ENCODE measurements at places on chromosomes 1 and 21.

GRCh38 chr1:170010443-170010842 is 64.1 kb downstream of the KIFAP3 start:
- DNase-seq: peak; percentile 9

DNA sequence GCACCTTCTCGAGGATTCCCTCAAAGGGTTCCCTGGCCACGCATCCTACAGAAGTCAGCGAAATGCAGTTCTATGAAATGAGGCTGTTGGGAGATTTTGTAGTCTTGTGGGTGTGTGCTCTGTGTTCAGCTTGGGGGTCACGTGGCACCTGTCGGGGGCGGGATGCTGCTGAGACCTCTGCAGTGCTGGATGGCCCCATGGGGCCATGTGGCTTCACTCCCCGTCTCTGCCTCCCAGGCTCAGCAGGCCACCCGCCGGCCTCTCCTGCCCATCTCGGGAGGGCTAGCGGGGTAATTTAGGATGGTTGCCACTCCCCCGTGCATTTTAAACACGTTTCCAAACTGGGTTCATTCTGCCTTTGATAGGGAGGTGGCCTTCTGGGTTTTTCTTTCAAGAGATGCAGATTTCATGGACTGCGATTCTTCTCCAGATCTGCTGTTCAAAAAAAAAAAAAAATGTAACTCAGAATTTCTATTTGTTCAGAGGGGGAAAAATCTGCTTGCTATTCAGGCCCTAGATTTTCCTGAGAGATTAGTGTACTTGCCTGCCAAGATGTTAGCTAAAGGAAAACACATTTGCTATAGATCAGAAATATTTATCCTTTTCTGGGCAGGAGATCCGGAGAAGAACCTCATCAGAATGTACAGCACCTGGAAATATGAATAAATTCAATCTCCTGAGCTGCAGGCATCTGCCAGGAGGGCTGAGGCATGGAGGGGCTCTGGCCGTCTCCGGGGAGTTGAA is 277.2 kb upstream of the VAMP3 start:
- DNase-seq: no peak

- no peak for DNase-seq
Measured at GRCh38 chr21:28696844-28697410, 295.8 kb downstream of the LTN1 start.

DNA sequence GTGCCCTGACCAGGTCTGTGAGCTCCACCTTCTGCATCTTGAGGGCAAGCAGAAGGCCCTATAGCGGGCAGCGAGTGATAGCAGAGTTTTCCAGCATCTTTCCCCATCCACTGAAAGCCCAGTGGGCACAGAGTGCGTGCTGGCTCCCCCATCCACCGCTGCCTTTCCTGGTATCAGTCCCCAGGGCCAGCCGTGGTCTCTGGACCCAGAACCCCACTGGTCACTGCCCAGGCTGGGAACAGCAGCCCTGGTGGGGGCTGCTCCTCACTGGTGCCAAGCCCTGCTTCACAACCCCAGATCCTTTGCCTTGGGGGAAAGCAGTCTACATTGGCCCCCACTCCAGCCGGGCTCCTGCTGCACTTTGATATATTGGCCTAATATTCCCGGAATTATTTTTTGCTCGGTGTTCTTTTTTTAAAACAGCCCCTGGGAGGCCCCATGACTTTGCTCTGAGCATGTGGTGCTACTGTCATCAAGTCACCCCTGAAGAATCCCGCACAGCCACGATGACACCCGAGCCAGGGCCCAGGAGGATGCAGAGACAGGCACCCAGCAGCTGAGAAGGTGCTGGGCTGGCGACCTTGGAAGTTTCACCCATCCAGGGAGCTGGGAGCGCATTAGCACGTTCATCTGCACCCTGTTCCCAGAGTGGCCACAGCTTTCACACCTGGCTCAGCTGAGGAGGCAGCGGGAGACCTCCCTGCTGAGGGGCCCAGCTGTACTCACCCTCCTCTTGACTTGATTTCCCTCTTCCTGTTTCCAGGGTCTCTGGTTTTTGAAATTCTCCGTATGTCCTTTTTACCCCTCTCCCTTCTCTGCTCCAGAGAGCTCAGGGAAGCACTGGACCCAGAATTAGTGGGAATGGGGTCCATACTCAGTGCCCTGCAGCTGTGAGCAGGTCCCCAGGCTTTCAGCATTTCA is 56.9 kb downstream of the KLHDC7A start:
- DNase-seq: no peak

DNA sequence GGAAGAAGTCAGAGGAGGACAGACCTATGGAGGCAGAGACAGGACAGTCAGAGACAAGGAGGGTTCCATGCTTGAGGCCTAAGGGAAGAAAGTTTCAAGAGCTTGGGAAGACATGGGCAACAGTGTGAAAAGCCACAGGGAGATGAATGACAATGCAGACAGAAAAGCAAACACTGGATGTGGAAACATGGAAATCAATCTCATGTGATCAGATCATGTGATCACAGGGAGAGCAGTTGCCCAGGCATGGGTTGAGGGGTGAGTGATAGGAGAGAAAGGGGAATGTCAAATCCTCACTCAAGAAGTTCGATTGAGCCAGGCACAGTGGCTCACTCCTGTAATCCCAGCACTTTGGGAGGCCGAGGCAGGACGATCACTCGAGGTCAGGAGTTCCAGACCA is 17.2 kb downstream of the PTAFR start:
- DNase-seq: no peak

DNA sequence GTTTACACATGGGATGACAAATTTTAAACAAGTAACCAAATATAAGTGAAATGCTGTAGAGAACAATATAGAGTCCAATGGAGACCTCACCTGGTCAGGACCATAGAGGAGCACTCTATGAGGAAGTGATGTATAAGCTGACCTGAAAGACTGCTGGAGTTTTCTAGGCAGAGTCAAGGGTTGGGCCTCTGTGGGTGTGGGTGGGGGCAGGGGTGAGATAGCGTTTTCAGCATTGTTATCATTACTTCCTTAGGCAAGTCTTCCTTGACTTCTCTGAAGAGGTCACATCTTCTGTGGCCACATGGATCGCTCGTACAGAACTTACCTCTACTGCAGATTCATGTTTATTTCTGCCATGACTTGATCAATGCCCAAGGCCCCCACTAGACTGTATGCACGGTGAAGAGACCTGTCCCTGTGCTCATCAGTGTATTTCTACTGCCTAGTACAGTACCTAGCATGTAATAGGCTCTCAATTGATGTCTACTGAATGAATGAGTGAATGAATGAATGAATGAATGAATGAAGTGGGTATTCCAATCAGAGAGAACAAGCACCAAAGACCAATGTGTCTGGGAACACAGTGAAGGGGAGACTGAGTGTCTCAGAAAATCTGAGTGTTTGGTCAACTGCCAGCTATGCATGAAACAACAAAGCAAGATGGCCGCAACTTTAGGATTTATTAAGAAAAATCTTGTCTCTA is 116.5 kb downstream of the RNF220 start:
- no peak for DNase-seq

- no peak for DNase-seq
Measured at GRCh38 chr1:218164930-218165700, 120.0 kb upstream of the RRP15 start.

DNA sequence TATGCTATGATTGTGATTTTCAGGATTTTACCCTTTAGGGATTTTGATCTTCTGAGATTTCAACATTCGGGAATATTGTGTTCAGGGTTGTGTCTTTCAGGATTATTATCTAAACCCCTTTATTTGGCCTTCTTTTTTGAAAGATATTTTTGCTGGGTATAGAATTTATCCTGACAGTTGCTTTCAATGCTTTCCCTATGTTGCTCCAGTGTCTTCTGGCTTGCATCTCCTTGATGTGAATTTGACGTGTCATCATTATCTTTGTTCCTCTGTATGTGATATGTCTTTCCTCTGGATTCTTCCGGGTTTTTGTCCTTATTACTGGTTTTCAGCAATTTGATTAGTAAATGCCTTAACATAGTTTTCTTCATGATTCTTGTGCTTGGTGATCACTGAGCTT is 25.9 kb upstream of the RIPK4 start:
- DNase-seq: no peak

- no peak for DNase-seq
Measured at GRCh38 chr1:117894078-117894477, 35.3 kb downstream of the GDAP2 start.

DNA sequence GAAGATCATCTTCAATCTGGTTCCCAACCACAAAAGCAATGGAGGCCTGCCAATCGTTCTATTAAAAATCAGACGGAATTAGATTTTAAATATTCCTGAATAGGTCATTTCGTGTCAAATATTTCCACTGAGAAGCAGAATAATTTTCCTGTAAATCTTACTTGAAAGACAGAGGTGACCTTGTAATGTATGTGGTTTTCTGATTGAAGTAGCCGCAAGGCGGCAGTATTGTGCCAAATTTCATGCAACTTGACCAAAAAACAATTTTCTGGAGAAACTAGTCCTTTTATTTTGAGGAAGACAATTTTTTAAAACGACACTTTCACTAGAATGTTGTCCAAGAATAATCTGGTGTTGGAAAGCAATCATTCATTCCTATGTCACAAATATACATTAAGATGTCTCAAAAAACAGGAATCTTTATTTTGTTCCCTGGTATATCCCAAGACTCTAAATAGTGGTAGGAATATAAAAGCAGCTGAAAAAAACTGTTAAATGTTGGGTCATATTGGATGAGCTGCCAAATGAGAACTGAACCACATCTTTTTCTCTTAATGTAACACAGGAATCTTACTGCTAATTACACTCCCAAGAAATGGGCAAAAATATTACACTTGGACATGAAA is 33.6 kb downstream of the SPAG17 start:
- DNase-seq: no peak

DNA sequence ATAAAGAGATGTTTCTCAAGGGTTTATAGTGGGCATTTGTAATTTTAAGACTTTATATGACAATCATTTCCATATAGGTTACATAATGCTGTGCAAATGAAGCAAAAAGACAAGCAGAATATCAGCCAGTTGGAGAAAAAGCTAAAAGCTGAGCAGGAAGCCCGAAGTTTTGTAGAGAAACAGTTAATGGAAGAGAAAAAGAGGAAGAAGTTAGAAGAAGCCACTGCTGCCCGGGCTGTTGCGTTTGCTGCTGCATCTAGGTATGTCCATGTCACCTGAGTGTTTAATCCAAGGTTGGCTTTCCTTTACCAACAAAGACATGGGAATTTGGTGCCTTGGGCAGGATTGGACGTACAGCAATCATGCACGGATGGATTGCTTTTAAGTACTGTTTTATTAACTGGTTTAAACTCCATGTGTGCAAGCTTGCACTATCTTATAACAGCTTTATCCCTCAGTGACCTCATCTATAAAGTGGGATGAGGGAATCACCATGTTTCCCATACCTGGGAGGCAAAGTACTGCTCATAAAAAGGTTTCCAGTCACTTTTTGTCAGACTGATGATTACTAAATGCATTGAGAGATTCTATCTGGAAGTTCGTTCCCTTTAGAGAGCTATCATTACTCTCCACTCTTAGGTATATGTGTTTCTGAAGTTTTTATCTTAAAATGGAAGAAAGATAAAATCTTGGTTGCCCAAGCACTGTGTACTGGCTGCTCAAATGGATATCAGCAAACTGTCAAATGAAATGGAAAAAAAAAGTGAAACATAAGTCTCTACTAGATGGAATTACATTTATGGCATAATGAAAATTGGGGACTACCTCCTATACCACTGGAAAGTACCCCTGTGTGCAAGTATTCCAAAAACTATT is 55.1 kb downstream of the MACO1 start:
- DNase-seq: no peak

DNA sequence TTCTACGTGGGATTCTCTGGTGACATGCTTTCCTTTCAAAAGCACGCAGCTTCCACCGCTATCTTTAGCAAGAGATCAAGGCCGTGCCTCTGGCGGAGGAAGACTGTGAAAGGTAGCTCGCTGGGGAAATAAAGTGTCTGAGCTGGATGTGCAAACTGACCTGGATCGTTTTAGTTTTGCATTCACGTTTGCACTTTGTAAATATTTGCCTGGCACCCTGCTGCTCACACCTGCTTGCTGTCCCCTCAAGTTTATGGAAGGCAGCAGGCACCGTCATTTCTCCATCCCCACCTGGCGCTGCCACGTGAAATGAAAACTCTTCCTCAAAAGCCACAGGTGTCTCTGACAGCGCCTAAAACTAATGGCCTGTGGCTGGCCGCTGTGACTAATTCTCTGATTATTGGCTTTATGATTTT is 44.0 kb upstream of the TARDBP start:
- DNase-seq: no peak

DNA sequence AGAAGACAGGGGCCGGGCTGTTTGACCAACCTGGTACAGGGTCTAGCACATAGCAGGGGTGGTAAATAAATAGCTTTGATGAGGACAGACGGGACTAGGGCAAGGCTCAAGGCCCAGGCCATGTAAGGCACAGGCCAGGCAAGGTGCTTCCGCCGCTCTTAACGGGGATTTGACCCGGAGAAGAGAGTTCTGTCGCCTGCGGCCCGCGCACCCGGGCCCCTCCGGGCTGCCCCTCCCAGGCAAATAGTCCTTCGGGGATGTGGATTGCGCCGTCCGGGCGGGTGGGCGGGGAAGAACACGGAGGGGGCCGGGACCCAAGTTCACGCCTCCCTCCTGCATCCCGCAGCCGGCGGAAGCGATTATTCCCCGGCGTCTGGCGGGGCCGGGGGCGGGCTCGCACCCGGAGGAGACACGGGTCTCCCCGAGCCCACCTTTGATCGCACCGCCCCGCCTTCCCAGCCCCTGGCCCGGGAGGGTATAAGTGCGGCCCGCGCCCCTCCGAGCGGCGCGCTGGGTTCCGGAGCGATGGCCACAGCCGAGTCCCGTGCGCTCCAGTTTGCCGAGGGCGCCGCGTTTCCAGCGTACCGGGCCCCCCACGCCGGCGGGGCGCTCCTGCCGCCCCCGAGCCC is at the start of gene MIXL1:
MIXL1 (plus strand) TSS at position 508 of the 629 bp plus-strand sequence; CDS start at position 526, 18 bp downstream.
- DNase-seq: no peak

DNA sequence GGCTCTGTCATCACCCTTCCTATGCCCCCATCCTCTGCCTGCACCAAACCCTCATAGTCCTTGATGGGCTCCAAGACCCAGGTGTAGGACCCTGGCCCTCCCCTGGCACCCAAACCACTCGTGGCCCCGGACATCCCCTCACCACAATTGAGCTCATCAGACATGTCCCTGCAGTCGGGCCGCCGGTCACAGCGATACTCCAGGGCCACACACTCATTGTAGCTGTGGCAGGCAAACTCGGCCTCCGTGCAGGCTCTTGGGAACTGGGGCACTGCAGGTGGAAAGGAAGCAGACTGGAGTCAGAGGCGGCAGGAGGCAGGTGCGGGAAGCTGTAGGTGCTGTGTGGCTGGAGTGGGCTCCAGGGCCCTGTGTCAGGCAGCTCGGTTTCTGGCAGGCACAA is 49.3 kb downstream of the HSPG2 start:
- no peak for DNase-seq

Measured in BJ (cell line).